Kidney capillary endothelial cell (primary cell): ENCODE measurements at places on chromosomes 6 and 20.
A peak's percentile ranks its signal among the peaks of the same experiment; 100 is the strongest.

GRCh38 chr6:137332637-137333280 lies 113.6 kb upstream of the IFNGR1 start:
- DNase-seq: no peak

GRCh38 chr20:56392881-56393482 lies 537 bp downstream of the CSTF1 start:
- peak; percentile 19 for DNase-seq

- no peak for DNase-seq
Measured at GRCh38 chr6:132167929-132168892, 217.0 kb upstream of the CCN2 start.

DNA sequence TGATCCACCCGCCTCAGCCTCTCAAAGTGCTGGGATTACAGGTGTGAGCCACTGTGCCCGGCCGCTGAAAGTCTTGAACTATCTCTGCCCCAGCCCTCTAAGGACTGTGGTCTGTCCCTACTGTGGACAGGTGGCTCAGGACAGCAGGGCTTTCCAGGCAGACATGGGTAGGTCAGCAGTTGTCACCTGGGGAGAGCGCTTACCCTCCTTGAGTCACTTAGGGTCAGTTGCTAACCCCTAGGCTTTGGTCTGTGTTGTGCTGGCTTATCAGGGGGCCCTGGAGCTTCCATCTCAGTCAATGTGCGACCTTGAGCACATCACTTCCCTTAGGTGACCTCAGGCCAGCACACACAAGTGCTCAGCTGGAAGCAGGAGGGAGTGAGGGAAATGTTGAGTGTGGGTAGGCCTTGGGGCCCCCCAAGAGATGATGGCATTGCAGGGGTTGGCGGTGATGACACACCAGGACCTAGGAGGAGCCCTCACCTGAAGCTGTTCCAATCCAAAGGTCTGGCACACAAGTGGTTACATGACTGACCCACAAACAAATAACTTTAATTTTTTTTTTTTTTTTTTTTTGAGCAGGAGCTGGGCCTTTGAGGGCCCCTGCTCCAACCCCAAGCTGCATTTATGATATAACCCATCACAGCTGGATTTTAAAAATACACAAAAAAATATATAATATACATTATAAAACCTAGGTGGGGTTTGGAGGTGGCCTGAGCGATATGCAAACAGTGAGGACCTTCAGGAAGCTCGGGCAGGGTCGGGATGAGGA lies 5.1 kb downstream of the RPL10A start:
- DNase-seq: no peak

DNA sequence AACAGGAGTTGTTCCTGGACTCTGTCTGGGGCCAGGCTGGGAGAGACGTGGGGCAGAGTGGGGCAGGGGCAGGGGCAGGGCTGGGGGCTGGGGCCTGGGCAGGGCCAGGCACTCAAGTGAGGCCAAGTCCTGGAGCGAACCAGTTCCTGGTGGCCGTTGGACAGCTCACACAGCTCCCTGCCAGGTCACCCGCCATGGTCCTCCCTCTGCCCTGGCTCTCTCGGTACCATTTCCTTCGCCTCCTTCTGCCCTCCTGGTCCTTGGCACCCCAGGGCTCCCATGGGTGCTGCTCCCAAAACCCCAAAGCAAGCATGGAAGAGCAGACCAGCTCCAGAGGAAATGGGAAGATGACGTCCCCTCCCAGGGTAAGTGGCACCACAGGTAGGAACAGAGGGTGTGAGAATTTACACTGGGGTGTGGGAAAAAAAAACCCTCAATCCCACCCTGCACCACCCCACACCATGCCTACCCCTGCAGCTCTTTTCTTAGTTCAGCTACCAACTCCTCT lies at the start of gene MCCD1:
TSS of gene MCCD1 (plus strand) at position 142 of the 508 bp plus-strand sequence. CDS start at position 195, 53 bp downstream.
- DNase-seq: no peak

DNA sequence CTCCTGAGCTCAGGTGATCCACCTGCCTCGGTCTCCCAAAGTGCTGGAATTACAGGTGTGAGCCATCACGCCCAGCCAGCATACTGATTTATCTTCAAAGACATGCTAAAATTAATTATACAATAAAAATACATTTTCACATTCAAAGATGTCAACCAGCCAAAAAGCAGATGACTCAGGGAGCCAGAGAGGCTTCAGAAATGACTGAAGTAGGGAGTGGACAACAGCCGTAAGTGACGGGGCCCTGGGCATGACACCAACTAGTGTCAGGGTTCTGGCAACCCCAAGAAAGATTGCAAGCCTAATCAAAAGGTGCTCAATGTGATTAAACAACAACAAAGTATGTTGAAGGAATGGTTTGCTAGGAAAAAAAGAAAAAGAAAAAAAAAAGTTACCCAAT lies 28.4 kb downstream of the GPLD1 start:
- DNase-seq: no peak

GRCh38 chr6:158367816-158368215 lies 55.6 kb downstream of the TULP4 start:
- DNase-seq: no peak

- no peak for DNase-seq
Measured at GRCh38 chr20:38723017-38723847, 1.1 kb upstream of the SLC32A1 start.

- no peak for DNase-seq
Measured at GRCh38 chr6:101208152-101208551, 185.4 kb upstream of the GRIK2 start.

GRCh38 chr6:90440586-90441283 lies 144.1 kb upstream of the BACH2 start:
- DNase-seq: no peak

GRCh38 chr6:84026721-84027164 lies 6.8 kb upstream of the MRAP2 start:
- no peak for DNase-seq

DNA sequence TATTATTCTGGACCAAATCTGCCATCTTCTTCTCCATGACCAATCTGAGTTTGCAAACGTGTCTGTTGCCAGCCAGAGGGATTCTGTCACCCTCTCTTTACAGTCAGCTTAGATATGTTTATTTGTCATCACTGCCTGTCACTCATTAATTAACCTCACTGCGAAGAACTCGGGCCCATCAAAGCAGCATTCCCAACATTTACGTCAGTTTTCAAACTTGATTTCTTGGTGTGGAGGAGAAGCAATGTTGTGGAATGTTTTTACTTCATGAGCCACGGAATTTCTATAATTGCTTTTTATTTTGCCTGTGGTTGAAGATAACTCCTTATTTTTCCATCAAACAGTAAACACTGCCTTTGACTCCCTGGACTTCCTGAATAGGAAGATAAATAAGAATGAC lies 91.8 kb upstream of the CNKSR3 start:
- no peak for DNase-seq

DNA sequence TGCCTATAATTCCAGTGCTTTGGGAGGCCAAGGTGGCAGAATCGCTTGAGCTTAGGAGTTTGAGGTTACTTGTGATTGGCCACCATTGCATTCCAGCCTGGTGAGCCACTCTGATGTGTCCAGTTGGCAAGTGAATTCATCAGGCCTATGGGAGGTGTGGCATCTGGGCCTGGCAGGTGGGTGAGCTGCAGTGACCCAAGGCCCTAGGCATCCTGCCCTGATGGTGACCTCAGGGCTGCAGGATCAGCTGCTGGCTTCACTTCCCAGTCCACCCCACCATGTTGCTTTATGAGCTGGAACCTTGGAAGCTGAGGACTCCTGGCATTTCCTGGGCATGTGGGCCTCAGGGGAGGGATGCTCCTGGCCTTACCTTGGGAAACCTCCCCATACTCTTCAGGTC lies 20.5 kb downstream of the RSPH9 start:
- DNase-seq: no peak

- DNase-seq: no peak
Measured at GRCh38 chr6:12381587-12381986, 91.4 kb downstream of the EDN1 start.

- DNase-seq: no peak
Measured at GRCh38 chr20:3515379-3516170, 44.8 kb downstream of the ATRN start.

GRCh38 chr6:150547502-150548222 lies 52.0 kb upstream of the PLEKHG1 start:
- DNase-seq: no peak

DNA sequence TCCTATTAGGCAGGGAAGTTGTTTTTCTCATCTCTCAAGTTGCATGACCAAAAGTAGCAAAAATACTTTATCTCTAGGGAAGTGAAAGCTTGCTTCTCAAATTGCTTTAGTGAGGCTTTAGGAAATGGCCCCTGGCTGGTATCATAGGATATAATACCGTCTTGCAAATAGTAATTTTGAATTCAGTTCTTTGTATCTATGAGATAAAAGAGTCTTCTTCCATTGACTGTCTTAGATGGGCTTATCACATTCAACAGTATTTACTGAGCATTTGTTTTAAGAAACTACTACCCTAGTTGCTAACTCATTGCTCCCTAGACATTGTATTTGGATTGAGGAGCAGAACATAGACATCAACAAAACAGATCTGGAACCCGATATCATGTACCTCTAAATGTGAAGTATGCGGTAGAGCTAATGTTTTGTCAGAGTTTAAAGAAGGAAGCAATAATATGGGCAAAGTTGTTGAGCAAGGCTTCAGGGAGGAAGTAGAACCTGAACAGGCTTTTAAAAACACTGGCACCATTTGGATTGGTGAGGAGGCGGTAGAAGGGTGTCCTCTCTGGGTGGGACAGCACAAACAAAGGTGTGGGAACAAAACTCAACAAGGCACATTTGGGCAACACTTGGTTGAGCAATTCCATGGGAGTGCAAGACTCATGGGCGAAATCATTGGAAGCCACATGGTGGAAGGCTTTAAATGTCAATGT lies 101.5 kb downstream of the SGK1 start:
- no peak for DNase-seq

- DNase-seq: no peak
Measured at GRCh38 chr6:90818163-90818562, 231.3 kb upstream of the MAP3K7 start.

GRCh38 chr6:155185544-155185943 lies 78.3 kb upstream of the CLDN20 start:
- DNase-seq: no peak

DNA sequence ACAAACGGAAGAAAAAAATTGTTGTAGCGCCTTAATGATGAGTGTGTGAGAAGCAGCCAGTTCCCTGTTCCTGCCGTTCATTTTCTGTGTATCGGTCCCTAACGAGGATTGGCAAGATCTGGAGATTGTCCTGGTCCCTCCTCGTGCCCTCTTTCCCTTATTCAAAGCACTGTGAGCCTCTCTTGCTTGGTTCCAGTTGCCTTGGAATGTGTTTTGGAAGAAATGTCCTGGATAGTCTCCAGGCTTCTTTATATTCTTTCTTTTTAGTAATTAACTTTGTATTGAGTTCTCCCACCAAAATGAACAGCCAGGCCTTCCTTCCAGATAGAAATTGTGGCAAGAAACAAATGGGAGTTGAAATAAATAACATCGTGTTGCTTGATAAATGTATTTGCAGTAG lies 348.3 kb downstream of the CDH26 start:
- no peak for DNase-seq

DNA sequence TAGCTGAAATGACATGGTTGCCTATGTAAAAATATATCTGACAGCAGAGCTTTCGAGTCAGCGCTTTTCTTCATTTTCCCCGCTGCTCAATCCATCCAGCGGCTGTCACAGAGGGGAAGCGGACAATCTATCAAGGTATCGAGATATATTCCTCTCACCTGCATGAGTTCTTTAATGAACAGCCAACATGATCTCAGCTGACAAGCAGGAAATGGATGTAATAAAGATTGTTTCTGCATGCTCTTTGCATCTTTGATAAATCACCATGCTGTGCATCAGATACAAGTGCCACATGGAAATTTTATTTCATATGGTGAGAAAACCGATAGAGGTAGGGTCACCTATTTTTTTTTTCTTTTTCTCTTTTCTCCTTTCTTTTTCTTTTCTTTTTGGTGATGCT lies 602.3 kb upstream of the MMS22L start:
- no peak for DNase-seq

DNA sequence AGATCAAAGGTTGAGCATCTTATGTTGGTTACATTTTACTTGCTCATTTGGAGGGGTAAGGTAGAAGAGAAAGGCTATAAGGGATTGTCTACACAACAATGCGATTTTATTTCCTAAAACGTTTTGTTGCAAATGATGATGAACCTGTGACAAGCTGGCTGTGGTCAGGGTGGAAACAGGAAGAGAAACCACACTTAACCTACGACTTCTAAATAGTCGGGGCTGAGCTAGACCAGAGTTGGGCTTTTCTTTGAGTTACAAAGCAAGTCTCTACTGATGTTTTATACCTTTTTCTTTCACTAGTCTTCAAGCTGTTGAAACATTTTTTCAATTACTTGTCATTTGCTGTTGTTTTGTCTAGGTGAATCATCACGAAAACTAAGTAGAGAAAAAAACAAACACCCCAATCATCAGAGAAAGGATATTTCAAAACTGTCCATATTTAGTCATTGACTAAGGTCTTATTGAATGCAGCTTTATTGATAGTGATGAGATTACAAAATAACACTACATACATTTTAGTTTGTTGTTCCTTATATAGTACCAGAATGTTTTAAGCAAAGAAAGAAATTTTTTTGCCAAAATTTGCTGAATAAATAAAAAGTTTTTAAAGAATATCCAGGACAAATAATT lies 18.0 kb downstream of the KLHL31 start:
- no peak for DNase-seq

- no peak for DNase-seq
Measured at GRCh38 chr6:56022678-56023077, 147.3 kb upstream of the BMP5 start.

DNA sequence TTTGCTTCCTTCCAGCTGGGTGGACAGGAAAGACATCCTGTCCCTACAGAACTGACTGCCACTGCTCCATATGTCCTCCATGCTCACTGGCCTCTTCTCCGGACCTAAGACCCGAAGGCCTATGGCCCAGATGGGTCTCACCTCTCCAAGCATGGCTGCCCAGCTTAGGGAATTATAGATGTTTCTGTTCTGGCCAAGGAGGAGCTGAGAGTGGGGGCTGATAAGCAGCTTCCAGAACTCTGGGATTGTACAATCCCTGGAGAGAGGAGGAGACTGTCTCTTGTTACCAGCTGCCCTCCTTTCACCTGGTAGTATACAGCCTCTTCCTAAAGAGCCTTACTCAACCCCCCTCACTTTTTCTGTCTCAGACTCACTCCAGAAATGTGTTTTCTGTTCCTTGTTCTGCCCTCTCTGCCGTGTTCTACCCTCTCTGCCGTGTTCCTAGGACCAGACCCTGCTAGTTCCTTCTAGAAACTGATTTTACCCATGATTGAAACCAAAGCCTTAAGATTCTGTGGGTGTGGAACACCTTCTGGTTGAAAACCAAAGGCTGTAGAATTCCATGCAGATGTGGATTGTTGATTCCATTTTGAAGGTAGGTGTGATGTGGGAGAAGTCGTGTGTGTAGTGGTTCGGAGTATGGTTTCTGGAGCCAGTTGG lies 28.7 kb downstream of the ANKS1A start:
- no peak for DNase-seq

DNA sequence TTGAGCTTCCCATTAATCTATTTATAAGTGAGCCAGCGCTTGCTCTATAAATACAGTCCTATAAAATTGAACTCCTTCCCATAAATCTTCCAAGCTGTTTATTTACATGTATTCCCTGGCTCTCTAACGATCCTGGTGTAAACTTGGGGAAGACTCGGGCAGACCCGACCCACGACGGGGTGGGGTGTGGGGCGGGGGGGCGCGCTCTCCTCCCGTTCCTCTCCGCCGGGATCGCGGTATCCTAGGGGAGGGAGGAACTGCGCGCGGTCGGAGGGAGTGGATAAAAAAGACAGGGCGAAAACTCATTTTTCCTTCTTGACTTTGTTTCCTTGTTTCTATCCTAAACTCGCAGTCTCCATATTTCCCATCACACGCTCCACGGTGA lies 31.1 kb downstream of the TFAP2B start:
- no peak for DNase-seq

GRCh38 chr6:170032706-170033309 lies 258.1 kb downstream of the DLL1 start:
- no peak for DNase-seq
